Stimulated activated CD8-positive, alpha-beta memory T cell treated with anti-CD3 and anti-CD28 coated beads, Interleukin-15, amount 100 ng/mL, for 1 hour (primary cell): ENCODE measurements at places on chromosomes 2 and 18.
A peak's percentile ranks its signal among the peaks of the same experiment; 100 is the strongest.

GRCh38 chr2:215407061-215407460 lies 28.8 kb downstream of the FN1 start:
- DNase-seq = no peak

DNA sequence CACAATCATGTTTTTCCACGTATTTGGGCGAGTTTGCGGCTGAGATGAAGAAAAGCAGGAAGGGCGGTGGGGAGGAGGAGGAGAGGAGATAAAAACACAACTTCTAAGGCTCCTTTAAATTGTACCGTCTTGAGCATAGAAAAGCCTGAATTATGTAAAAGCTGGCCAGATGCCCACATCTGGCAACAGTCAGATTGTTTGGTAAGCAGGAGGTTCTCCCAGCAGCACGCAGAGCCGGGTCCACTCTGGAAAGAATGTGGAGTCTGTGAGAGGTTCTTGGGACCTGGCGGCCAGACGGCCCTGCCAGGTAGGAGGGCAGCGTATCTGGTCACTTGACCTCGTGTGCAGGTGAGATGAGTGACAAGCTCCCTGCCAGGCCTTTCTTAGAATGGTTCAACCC lies 215.3 kb upstream of the APCDD1 start:
- DNase-seq = no peak

DNA sequence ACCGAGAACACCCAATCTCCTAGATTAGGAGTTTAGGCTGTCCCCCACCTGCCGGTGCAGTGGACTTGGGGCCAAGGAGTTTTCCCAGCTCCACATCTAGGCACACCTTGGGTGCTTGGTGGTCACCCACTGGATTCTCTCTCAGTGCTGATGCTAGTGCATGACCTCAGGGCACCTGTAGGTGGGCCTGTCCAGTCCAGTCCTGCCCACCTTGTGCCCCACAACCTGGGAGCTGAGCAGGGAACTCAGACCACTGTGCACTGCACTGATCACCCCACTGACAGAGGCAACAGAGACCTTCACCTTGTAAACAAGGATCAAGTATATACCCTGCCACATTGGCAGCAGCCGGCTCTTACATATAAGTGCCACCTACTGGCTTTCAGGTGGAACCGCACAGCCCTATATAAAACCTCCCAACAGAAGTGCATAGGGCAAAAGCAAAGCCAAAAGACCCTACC lies 12.7 kb upstream of the CDH19 start:
- DNase-seq = no peak

DNA sequence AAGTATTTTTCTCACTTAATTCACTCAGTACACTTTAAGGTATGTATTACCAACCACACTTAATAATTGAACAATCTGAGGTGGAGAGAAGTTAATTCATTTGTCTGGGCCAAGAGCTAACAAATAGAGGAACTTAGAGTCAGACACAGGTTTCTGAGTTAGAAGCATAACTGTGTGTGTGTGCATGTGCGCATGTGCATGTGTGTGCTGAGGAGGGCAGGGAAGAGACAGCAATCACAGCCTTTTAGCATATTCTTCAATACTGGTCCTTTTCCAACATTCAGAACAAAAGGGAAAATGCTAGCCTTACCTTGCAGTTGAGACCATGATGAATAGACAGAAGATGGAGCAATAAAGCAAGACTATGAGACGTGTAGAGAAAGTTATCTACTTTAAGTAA lies 136.2 kb upstream of the ATP5MC3 start:
- DNase-seq = no peak

- DNase-seq = no peak
These were observed 24.9 kb downstream of the MTCL1 start for GRCh38 chr18:8730080-8730827.

- DNase-seq = no peak
These were observed 273.7 kb upstream of the KYNU start for GRCh38 chr2:142603759-142604158.

DNA sequence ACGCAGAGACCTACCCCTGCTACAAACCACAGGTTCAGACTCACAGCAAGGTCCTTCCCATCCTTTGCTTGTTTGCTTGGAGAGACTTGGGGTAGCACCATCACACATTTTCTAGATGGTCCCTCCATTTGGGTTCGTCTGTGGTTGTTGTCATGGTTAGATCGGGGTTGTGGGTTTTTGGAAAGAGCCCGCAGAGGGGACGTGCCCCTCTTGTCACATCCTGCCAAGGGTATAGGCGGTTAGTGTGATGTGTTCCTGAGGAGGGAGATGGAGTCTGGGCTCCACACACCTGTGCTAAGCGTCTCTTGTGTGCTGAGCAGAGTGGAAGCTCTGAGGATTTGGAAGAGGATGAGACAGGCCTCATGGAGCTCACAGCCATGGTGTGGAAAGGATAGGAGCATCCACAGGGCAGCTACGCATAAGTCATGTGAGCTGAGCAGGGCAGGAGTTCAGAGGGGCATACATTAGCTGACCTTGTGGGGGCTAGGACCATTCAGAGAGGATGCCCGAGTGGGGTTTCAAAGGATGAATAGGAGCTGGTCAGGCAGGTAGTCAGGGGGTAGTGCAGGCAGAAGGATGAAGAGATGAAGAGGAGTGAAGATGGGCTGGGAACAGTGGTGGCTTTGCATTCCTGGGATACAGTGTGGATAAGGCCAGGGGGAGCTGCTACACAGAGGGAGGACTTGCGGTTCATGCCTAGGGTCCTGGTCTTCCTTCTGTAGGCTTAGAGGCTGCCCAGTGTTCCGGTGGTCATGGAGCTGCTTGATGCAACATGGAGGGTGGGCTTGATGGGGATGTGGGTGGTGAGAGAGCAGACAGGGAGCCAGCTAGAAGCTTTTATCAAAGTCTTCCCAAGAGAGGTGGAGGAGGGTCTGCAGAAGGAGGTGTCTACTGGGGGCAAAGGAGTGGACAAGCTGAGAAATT lies 62.9 kb downstream of the ACKR3 start:
- no peak for DNase-seq

- no peak for DNase-seq
These were observed 144.4 kb downstream of the PTPRM start for GRCh38 chr18:7711495-7711894.

DNA sequence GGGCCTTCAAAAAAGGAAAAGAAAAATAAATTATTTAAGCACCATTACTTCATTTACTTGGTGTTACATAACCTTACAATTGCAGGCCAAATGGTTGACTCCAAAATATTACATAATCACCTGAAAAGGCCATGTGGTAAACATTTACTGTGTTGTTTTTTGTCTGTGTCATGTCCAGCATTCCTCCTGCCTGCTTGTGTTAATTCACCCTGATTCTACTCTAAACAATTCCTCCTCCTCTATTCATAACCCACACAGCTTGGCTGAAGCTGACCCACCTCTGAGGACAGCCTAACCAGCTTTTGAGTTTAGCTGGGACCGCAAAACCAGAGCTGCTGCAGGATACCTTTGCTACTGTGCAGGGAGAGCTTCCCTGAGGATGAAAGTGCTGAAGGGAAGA lies 35.4 kb downstream of the TMX3 start:
- DNase-seq = no peak

GRCh38 chr2:14828223-14828622 lies 195.7 kb downstream of the LRATD1 start:
- no peak for DNase-seq

- DNase-seq = no peak
These were observed 84.5 kb downstream of the MEP1B start for GRCh38 chr18:32274307-32274706.

- DNase-seq = no peak
These were observed 98.4 kb upstream of the RNF152 start for GRCh38 chr18:61991201-61991600.

DNA sequence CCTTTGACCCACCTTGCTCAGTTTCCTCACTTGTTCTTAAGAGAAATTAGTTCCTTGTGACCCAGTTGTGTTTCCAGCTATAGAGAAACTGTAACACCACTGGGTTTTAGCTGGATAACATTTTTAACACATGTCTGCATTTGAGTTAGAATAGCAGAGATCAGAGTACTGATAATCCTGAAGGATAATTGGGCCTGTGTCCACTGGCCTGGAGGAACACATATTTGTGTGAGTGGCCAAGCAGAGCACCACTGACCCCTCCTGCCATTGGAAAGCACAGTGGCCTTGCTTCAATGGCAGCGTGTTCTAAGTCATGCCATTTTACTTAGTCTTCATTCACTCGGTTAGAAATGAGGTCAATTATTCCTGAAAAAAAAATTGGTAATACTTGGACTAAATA lies 42.6 kb downstream of the PKP4 start:
- no peak for DNase-seq

DNA sequence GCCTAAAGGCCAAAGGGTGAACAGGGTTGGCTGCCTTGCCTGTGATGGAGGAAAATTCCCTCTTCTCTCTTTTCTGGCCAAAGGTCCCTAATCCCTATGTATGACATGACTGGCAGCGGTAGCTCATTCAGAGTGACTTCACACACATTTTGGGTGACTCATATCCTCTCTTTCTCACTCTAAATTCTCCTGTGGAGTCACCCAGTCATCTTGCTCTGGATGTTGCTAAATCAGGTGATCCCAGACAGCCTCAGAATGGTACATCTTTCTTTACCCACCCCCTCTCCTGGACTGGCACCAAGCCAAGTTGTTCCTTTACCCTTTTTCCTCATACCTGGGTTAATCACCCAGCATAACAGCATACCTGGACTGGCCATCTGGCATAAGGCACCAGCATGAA lies 77.2 kb downstream of the NEURL3 start:
- DNase-seq = no peak

DNA sequence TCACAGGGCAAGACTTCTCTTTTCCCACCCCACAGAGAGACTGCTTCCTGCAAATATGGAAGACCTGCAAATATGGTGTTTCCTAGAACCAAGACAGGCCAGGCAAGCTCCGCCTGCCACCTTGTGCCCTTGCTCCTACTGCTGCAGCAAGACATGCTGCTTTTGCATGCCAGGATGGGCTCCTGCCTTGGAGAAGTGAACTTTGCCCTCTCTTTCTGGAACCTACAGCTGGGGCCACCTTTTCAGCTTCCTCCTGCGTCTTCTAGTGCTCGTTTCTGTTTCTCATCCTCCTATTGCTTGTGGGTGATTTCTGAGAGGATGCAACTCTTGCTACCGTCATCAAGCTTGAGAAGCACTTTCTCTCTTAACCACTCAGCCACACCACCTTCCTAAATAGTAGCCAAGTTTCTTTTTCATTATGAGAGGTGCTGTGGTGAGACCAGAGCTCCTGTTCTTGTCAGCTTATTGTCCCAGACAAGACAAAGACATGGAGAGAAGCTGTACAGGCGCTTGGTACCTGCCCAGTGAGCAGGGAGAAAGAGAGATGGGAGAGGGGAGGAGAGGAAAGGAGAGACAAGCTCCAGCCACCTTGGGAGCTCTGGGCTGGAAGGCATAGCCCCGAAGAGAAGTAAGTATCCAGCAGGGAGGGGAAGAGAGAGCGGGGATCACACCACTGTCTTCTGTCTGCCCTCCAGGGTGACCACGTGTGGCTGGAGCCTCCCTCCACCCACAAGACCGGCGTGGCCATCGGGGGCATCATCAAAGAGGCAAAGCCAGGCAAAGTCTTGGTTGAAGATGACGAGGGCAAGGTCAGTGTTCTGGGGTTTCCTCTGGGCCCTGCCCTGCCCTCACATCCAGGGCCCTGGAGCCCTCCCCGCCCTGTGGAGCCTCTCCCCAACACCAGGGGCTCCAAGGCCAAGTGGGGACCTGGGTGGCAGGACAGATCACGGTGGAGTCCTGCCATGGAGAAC lies 28.3 kb downstream of the MYO7B start:
- DNase-seq = no peak

DNA sequence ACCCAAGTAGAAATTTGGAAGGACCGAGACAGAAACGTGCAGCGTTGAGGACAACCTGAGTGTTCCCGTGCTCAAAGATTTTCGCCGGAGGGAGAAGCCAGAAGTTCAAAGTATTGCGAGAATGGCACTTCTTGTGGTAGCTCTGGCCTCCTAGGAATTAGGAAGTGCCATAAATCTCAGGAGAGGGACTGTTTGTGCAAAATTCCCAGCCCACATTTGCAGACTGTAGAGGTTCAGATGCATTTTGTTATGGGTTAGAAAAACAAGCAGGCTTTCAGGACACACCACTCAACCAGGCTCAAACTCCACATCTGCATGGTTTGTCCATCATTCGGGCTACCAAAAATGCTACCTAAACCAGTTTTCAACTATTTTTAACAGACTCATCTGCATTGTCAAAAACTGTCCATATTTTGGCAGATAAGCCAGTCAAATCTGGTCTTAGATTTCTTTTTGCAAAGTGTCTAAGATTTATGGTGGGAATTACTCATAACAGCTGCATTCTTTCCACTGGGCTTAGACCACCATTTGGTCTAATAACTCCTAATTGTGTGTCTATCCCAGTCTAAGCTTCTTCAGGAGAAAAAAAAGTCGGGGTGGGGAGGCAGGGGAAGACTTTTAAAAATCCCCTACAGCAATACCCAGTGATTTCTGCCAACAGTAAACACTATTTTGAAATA lies 422.9 kb downstream of the ARHGAP15 start:
- no peak for DNase-seq

- DNase-seq = no peak
These were observed 801.3 kb downstream of the ERBB4 start for GRCh38 chr2:211737282-211737681.

DNA sequence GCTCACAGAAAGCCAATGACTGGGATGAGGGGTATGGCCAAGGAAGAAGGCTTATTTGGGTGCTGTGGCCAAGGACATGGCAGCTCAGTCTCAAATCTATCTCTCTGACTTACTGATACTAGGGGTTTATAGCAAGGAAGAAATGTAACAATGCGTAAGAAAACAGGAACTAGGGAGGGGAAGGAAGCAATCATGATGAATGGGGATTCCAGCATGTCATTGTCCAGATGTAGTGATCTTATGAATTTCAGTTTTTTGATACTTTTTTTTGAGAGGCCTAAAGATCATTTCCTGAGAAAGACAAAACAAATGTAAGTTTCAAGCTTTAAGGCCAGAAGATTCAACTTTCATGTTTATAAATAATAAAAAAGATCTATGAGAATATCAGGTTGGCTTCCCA lies 298.6 kb upstream of the FAM98A start:
- no peak for DNase-seq

DNA sequence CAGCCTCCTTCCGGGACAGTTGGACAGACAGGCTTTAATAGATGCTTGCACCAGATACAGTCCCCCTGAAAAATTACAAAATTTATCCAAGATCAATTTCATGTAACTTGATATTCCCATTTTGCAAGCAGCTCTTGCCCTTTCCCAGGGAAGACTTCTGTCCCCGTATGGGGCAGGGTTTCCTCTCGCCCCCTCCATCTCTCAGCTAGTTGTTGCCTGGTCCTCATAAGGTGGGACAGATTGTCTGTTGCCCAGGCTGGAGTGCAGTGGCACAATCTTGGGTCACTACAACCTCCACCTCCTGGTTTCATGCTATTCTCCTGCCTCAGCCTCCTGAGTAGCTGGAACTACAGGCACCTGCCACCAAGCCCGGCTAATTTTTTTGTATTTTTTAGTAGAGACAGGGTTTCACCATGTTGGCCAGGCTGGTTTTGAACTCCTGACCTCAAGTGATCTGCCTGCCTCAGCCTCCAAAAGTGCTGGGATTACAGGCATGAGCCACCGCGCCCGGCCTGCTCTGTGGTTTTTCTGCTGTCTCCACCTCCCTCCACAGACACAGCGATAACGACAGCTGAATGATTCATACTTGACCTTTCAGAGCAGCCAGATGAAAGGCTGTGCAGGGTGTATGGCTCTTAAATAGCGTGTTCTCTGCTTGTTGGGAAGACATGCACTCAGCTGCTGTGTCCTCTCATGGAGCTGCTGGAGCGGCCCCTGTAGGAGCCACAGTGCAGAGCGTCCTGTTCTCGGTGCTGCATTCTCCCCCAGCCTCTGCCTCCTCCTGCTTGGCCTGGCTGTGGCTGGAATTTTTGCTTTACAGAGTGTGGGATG lies 61.4 kb downstream of the TTC39C start:
- DNase-seq = peak; percentile 29
